ENCODE measurements at places on chromosomes 2 and 18.

GRCh38 chr2:47437287-47437686, 34.3 kb downstream of the MSH2 start:
- no peak for DNase-seq

DNA sequence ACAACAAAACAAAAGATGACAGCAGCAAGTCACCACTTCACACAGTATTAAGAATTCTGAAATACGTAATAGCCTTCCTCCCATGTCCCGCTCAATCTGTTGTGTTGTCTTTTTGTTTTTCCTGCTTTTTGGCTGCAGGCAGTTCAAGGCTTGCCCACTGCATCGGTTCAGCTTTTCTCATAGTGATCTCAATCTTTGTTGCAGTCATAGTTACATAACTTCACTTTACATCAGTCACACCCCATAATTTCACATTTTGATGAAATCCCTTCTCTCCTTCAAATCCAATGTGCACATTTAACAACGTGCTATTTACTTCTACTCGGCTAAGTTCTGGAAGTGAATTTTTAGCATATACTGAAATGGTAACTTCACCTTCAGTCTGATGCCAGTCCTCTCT, 33.8 kb upstream of the HAAO start:
- DNase-seq, result no peak

DNA sequence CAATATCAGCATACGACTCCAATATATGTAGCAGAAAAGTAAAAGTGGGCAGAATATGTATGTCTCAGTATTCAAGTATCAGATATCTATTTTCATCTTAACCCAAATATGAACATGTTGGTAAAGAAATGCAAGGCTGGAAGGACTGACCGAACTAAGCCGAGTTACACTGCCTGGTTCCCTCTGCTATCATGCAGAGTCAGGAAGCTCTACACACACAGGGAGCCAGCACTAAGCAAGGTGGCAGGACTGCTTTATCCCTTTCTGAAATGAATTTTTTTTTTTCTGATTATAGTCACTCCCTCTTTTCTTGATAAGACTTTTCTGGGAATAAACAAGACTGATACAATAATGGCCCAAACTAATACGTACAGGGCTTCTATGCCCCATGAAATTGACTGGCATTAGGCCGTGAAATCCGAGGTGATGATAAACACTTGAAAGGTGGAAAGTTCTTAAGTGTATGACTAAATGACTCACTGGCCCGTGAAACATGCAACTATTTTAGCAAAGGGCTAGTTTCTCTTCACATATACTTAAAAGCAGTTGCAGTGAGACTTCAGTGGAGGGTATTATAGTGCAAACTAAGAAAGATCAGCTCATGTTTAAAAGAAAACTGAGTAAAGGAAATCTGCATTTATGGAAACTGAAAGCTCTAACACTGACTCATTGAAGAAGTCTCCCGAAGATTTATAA, 14.9 kb downstream of the DPP4 start:
- DNase-seq, result no peak

- DNase-seq, result no peak
Observed at GRCh38 chr18:497688-498087, 2.8 kb downstream of the COLEC12 start.

GRCh38 chr2:33011941-33012340, 65.2 kb downstream of the LTBP1 start:
- no peak for DNase-seq

DNA sequence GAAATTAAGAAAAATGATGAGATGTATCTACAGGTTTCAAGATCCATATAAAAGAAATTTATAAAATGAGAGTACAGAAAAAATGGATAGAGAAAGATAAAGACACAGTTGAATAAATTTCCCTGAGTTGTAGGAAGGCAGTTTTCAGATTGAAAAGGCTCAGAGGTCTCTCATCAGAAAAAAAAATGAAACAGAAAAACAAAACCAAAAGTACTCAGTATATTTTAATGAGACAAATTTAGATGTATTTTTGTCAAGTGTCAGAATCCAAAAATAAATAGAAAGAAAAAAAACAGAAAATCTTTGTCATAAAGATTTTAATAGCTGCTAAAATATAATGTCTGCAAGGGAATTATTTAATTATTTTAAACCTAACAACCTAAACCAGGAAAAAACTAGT, 520.5 kb downstream of the KCNJ3 start:
- no peak for DNase-seq

GRCh38 chr2:241857041-241857541, 1.6 kb downstream of the PDCD1 start:
- no peak for DNase-seq

GRCh38 chr2:16624436-16624780, 41.2 kb downstream of the CYRIA start:
- no peak for DNase-seq
